IMR-90 (cell line): ENCODE measurements at places on chromosomes 2 and 18. TPM values are rescaled to one million over a fixed set of nuclear protein-coding genes. Genes with fewer than 3 reads are reported as not detected.

DNA sequence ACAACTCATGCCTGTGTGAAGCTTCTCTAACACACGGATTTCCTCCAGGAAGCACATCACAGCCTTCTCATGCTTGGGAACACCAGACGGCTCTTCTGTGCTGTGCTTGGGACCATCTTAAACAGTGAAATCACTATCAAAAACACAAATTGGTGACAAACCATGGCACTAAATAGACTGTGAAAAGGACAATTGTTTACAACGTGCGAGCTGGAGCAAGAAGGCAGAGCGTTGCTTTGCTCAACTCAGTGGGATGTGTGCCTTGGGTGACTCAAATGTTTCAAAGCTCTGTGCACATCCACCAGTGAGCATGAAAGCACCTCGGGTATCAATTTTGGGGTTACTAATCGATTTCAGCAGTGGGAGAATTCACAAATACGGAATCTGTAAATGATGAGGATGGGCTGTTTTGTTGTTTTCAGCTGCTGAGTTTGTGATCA, 182.4 kb upstream of the ARL4C start:
- no peak for DNase-seq

Gene ATOH8
- 7.8 and 7.9 TPM in 2 replicates for total RNA-seq

Gene GAREM1
- total RNA-seq: 1.9 and 2.3 TPM in 2 replicates

Gene ONECUT2
- total RNA-seq: under 0.01 TPM in 2 replicates

Gene GREB1
- not detected in 2 replicates for total RNA-seq
